ENCODE measurements at places on chromosomes 11 and 22. TPM values are rescaled to one million over a fixed set of nuclear protein-coding genes. Genes with fewer than 3 reads are reported as not detected.
A peak's percentile ranks its signal among the peaks of the same experiment; 100 is the strongest.

- no peak for DNase-seq
Measured at GRCh38 chr11:66267039-66267378, 1.4 kb upstream of the RAB1B start.

DNA sequence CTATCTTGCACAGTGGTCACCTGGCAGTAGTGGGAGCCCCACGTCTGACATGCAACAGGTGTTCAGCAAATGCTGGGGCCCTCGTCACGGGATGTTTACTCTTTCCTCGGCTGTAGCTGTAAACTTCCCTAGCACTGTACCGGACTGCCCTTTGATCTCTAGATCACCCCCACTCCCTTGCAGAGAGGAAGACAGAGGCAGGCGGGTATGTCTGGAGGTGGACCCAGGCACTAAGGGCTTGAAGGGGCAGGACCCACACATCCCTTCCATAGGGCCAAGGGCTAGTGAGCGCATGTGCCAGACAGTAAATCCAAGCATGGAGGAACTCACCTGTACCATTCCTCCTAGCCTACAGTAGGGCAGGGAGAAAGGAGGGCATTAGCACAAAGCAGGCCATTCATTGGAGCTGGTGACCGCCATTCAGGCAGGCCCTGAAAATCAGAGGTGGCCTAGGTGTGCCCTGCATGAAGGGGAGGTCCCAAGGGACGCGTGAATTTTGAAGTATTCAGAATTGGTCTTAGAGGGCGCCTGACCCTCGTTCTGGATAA is 1.9 kb upstream of the SMTN start:
- DNase-seq = peak; percentile 48

SLC22A25 gene
- not detected for total RNA-seq

GRCh38 chr11:123080015-123080414 is 18.1 kb upstream of the HSPA8 start:
- DNase-seq = no peak

- DNase-seq = no peak
Measured at GRCh38 chr11:73866095-73866579, 10.5 kb downstream of the COA4 start.

TBX10 gene
- 5.7 TPM for total RNA-seq

DNA sequence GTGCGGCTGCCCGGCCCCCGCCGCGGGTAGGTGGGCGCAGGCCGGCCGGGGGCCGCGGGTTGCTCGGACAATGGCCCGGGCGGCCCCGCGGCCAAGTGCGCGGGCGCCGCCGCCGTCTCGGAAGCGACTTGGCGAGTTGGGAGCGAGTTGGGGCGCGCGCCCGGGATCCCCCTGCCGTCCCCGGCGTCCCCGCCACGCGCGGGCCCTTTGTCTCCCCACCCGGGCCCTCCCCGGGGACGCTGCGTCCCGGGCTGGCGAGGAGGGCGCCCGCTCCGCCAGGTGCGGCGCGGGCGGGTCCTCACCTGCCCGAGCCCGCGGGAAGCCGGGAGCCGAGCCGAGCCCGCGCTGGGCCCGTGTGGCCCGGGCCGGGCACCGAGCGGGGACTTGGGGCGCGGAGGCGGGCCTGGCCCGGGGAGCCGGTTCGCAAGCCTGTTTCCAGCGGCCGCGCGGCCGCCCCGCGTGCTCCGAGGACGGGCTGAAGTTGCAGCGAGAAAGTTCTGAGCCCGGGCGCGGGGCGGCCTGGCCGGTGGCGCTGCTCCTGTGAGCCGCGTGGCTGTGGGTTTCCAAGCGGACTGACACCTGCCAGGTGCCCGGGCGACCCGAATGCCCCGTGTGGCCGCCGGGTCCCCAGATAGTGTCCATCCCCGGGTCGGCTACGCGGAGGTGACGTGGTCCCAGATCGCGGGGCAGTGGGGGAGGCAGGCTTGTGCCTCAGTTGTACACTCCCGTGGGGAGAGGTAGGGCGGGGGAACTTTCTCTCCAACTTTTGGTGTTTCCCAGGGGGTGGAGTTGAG is 586 bp downstream of the LRP5 start:
- no peak for DNase-seq
